ENCODE measurements at places on chromosomes 13 and 19.

- DNase-seq = no peak
Observed at GRCh38 chr13:40130871-40131636, 475.6 kb downstream of the COG6 start.

GRCh38 chr13:76887076-76887563 lies 915 bp upstream of the KCTD12 start:
- no peak for DNase-seq

DNA sequence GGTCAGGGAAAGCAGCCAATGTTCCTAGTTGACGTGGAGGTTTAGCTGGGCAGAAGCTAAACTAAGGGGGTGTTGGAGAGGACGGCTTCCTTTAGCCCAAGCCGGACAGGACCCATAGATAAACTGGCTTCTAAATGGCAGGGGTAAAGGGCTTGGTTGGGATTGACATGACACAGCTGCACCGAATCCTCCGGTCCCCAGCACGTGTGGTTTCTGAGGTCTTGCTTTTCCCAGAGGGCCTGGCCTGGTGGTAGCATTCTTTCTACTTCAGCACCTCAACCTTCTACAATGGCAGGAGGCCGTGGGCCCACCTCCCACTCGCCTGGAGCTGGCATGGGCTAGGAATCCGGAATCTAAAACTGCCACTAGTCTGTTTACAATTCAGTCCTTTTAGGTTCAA lies 163.0 kb downstream of the FGF9 start:
- no peak for DNase-seq

- no peak for DNase-seq
Observed at GRCh38 chr19:44540736-44541135, 11.3 kb upstream of the CEACAM20 start.

DNA sequence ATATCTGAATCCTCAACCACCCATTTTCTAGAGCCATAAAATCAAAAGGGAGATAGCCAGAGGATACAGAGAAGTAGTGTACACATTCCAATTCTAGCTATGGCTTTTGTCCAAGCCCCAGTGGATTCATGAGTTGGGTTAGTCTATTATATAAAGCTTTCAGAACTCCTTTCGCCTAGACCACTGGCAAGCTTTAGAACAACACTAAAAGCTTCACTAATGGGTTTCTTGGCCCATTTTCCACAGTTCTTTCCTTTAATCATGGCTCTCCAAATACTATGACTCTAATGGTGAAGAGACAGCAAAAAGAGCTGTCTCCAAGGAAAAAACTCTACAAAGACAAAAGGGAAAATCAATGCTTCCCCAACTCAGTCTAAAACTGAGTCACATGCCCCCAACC lies 48.2 kb upstream of the SLITRK5 start:
- DNase-seq = no peak

DNA sequence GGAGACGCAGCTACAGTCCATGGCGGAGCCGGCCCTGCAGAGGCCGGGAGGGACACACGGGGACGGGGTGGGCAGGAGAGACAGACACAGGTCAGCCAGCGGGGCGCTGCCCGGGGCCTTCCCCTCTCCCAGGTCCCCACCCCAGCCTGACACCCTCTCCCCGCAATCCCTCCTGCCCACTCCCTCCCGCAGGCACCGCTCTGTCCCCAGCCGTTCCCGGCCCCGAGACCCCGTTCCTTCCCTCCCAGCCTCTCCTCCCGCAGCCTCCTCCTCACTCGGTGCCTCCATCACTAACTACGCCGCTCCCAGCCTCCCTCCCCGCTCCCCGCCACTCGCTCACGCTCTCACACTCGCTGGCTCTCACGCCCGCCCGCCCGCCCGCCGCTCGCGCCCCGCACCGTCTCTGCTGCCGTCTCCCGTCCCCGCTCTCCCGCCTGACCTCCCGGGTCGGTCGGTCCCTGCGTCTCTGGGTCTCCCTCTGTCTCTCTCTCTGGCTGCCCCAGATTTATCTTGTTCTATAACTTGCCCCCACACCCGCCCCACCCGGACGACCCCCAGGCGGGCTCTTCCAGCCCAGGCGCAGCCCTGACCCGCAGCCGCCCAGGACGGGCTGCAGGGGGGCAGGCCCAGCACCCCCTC lies 15.2 kb downstream of the ERFL start:
- DNase-seq = no peak

- no peak for DNase-seq
Observed at GRCh38 chr13:93029536-93029935, 197.1 kb upstream of the GPC6 start.

DNA sequence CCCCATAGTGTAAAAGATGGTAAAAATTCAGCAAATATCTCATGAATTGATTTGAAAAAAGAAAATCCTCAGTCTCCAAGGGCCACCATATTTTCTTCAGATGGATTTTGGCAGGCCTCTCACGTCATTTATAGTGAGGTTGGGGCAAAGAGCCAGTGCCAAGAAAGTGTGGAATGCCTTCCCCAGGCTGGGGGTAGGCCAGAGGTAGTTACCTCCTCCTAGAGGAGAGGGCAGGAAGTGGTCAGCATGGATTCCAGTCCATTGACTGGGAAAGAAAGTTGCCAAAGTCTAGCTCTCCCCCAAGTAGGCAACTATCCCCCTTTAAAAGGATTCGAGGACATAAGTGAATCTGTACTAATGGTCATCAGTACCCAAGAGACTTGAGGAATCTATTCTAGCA lies 68.4 kb upstream of the KCTD4 start:
- no peak for DNase-seq

- DNase-seq = no peak
Observed at GRCh38 chr13:44118881-44119280, 239.2 kb downstream of the LACC1 start.

Data from naive thymus-derived CD4-positive, alpha-beta T cell (primary cell).